HFFc6 (cell line): ENCODE measurements at places on chromosomes 4 and X. TPM values are rescaled to one million over a fixed set of nuclear protein-coding genes. Genes with fewer than 3 reads are reported as not detected.

The XAGE1B gene
- not detected in 2 replicates for total RNA-seq

The HTN3 gene
- not detected in 3 replicates for total RNA-seq

The GPRASP3 gene
- 2.5 to 5.4 TPM (median 3.7 TPM) in 3 replicates for total RNA-seq

The PNMA6F gene
- not detected in 3 replicates for total RNA-seq

The HDAC8 gene
- total RNA-seq, result 17.9 to 19.8 TPM (median 19.4 TPM) in 3 replicates

The UCHL1 gene
- total RNA-seq, result 358 to 469 TPM (median 378 TPM) in 3 replicates

The GABRG1 gene
- total RNA-seq, result not detected in 3 replicates

The ARSJ gene
- total RNA-seq, result 33.4 to 42.2 TPM (median 34.9 TPM) in 3 replicates

The TEX13D gene
- not detected in 3 replicates for total RNA-seq

The TLR1 gene
- 0.10 TPM in 1 of 3 replicates, not detected in the others for total RNA-seq

The EDA2R gene
- 24.6 to 28.2 TPM (median 27.0 TPM) in 3 replicates for total RNA-seq

The POU4F2 gene
- total RNA-seq, result not detected in 3 replicates

The CLTRN gene
- 0.21 TPM in 1 of 3 replicates, not detected in the others for total RNA-seq

The AREG gene
- total RNA-seq, result 0.39 TPM in 1 of 2 replicates, not detected in the other

The WDR17 gene
- total RNA-seq, result 0.04 TPM in 1 of 3 replicates, not detected in the others
